ENCODE measurements at places on chromosomes 13 and 19.

- no peak for DNase-seq
Measured at GRCh38 chr13:26946684-26947343, 186.2 kb upstream of the GPR12 start.

GRCh38 chr19:6352381-6353165 lies 8.8 kb upstream of the CLPP start:
- DNase-seq: no peak

DNA sequence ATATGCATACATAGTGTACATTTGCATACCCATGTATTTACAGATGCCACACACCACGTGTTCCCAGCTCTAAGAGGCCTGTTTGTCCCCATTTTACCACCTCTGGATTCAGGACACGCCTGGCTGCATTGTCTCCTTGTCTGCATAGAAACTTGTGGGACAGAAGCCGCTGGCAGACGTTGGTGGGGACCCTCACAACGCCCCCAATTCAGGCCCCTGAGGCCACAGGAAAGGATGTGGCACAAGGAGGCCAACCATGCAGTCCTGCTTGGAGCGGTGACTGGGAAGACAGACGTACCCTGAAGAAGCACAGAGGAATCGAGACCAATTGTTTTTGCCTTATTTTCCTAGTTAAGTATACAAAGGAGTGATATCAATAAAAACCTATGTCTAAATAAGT lies 96.1 kb downstream of the ANKRD10 start:
- DNase-seq: no peak

GRCh38 chr13:23799945-23800344 lies 89.3 kb downstream of the MIPEP start:
- no peak for DNase-seq

GRCh38 chr19:1084024-1084868 lies 10.9 kb downstream of the POLR2E start:
- no peak for DNase-seq

- peak; percentile 35 for DNase-seq
Measured at GRCh38 chr13:49791711-49792549, 552 bp downstream of the KPNA3 start.

DNA sequence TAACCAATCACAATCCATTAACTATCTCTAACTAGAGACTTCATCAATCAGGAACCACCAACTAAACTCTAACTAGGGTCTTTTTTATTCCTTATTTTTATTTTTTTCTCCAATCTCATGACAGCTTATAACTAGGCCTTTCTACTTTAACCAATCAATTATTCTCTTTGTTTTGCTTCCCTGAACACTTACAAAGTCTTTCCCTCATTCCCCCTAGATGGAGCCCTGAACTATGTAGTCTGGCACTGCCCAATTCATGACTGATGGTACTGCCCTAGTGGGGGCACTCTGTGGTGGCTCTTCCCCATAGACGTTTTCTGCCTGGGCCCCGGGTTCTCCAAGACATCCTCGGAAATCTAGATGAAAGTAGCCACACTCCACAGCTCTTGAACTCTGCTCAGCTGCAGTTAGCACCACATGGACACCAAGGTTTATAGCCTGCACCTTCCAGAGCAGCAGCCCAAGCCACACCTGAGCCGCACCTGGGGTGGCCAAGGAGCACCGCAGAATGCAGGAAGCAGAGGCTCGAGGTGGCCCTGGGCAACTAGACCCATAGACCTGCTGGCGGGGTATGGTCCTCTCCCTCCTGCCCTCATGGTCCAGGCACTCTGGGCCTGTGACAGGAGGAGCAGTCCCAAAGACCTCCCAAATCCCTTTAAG lies 6.6 kb downstream of the ATP7B start:
- no peak for DNase-seq

DNA sequence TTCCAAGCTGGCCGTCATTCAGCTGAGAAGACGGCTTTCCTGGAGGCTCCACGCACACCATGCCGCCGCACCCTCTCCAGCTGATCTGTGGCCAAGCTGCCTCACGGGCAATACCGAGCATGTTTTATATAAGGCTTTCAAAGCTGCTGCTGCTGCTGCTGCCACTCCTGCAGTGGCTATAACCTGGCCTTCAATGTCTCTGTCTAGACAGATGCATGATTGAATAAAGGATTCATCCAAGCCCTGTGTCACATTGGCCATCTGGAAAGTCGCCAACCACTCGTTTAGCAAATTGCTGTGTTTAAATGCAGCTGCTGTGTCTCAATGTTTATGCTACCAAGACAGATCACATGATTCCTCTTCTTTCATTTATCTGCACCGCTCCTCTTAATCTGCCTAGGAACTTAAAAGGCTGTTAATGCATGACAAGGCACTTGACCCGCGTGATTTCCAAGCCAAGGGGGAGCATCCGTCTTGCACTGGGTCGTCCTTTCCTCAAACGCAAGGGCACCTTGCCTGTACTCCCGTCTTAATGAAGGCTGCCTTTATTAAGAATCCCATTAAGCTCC lies 114.3 kb downstream of the TEX26 start:
- DNase-seq: no peak

GRCh38 chr19:38644719-38645118 lies 2.7 kb upstream of the ACTN4 start:
- DNase-seq: no peak

GRCh38 chr13:27425158-27425917 lies 919 bp downstream of the GTF3A start:
- no peak for DNase-seq

DNA sequence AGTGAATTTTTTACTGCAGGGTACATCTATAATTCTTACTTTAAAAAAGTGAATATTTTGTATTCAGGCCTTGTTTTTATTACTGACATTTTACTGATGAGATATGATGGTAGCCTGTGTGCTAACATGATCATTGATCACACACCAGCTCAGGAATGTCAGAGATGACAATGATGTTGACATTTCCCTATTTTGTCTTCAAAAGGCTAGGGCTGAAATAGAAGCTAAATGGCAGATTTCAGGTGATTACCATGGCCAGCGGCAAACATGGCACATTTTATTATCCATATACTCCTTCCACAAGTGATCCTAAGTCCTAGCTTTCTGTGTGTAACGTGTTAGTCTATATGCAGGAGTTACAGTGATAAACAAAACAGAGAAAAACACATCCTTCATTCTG lies 544.3 kb upstream of the MIR17HG start:
- no peak for DNase-seq

DNA sequence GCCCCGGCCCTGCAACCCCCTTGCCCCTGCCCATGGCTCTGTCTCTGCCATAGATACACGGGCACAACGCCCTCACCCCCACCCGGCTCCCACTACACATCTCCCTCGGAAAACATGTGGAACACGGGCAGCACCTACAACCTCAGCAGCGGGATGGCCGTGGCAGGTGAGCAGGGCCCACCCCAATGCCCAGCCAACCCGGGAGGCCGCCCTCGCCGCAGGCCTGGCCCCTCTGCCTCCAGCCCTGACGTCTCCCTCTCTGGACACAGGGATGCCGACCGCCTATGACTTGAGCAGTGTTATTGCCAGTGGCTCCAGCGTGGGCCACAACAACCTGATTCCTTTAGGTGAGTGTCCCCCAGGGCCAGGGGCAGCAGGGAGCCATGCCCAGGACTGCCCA lies 7.7 kb downstream of the YIPF2 start:
- no peak for DNase-seq

GRCh38 chr19:48152551-48152950 lies 17.6 kb downstream of the LIG1 start:
- DNase-seq: peak; percentile 65

- DNase-seq: no peak
Measured at GRCh38 chr19:54455786-54456422, 6.9 kb downstream of the LENG8 start.

- no peak for DNase-seq
Measured at GRCh38 chr19:45508417-45508860, 1.2 kb downstream of the VASP start.

DNA sequence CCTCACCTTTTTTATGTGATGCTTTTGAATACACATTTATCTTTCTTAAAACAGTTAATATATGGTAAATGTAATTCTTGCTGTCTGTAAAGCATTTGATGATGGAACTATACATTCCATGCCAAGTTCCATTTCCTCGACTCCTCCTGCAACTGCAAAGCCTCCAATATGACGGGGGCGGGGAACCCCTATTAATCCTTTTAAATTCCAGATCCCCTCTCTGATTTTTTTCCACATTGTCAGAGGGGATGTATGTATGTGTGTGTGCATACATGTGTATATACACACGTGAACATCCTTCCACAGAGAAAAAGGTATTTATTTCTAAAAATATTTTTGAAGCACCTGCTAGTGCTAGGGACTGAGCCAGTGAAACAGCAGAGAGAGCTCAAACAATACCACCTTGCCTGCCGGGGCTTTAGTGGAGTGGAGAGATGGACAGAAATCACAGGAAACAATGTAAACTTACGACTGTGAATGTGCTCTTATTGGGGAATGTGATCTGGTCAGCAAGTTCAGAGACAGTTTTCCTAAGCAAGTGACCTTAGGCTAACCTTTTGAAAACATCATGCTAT lies 25.3 kb upstream of the MAB21L1 start:
- no peak for DNase-seq

DNA sequence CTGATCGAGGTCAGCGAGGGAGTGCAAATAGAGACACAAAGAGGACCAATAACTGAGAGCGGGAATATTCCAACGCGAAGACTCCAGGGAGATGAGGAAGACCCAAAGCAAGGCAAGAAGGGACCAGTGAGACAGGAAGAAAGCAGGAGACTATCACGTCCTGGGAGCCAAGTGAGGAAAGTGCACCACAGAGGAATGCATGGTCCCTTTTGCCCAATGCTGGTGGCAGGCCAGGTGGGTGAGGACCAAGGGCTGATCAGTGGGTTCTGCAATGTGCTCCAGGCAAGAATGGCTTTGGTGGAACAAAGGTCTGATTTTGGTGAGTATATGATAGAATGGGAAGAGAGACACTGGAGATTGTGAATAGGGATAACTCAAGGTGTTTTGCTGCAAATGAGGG lies 25.4 kb downstream of the CHST8 start:
- no peak for DNase-seq

GRCh38 chr13:41312176-41312500 lies 1.1 kb downstream of the NAA16 start:
- DNase-seq: peak; percentile 3

DNA sequence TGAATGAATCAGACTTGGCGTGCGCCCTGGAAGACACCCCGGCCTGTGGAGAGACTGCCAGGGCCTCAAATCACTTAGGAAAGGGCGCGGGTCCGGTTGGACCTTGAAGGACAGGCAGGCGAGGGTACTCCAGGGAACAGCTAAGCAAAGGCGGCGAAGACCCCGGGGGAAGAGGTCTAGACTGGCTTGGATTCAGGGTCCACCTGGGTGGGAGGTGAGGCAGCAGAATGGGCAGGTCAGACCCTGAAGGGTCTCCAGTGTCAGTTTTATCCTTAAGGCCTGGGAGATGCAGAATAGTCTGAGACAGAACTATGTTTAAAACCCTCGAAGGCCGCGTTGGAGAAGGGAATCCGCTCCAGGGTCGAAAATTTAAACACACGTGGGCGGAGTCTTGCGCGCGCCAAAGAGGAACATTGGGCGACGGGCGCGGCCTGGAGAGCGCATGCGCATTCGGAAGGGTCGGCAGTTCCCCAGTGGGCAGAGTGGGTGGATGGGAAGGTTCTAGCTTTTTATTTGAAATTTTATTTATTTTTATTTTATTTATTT lies 567 bp upstream of the SMG9 start:
- DNase-seq: peak; percentile 74

DNA sequence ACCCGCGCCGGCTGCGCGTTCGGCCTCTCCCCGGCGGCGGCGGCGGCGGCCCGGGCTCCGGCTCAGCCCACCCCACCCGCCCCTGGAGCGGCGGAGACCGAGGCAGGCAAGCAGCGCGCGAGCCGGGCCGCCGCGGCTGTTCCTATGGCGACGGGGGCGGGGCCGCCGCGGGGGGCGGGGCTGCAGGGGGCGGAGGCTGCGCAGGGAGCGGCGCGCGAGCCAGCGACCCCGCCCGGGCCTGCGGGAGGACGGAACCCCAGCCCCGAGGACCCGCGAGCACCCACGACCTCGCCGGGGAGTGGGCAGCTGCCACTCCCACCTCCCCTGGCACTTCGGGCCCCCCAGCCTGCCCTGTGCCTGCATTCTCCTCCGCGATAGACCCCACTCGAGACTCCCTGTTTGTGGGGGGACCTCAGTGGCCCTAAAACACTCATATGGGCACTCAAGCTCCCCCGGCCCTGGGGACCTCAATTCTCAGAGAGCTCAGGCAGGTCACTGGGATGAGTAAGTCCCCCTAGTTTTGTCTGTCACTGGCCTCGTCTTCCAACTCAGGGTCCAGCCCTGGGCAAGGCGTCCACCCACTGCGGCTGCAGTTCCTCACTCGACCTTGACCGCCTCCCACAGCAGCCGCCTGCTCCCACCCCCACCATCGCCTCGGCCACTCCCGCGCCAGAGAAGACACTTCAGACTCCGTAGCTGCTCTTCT lies at the start of gene CTXN1:
Gene CTXN1, minus strand, starts transcription at position 115 of the 706 bp plus-strand sequence. CDS start 597 bp downstream, outside the sequence.
- DNase-seq: peak; percentile 75

Data from memory B cell (primary cell).